Effector memory CD4-positive, alpha-beta T cell (primary cell): ENCODE measurements at places on chromosomes 12 and 14.

GRCh38 chr12:52029685-52030084 lies 21.6 kb upstream of the NR4A1 start:
- DNase-seq = no peak
- no peak overlapping the region for H3K4me3 ChIP-seq
- H3K36me3 ChIP-seq = no peaks in the 10 kb centered on the region

DNA sequence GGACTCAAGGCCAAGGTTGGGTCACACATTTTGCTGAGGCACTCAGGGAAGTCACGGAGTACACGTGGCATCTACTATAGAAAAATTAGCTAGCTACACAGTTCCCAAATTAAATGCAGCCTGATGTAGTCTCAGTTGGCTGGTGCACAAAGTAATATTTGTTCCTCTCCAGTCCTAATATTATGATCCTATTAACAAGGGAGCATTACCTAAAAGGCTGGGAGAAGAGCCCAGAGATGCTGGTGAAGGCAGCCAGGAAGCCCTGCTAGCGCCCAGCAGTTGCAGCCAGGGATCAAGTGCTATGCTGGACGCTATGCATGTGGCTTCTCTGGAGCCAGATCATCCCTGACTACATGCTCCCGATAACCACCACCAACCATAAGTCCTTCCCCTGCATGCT lies 88.0 kb upstream of the GSC start:
- H3K27me3 ChIP-seq = no peaks in the 10 kb centered on the region
- H3K36me3 ChIP-seq = no peaks in the 10 kb centered on the region
- no peak for DNase-seq

DNA sequence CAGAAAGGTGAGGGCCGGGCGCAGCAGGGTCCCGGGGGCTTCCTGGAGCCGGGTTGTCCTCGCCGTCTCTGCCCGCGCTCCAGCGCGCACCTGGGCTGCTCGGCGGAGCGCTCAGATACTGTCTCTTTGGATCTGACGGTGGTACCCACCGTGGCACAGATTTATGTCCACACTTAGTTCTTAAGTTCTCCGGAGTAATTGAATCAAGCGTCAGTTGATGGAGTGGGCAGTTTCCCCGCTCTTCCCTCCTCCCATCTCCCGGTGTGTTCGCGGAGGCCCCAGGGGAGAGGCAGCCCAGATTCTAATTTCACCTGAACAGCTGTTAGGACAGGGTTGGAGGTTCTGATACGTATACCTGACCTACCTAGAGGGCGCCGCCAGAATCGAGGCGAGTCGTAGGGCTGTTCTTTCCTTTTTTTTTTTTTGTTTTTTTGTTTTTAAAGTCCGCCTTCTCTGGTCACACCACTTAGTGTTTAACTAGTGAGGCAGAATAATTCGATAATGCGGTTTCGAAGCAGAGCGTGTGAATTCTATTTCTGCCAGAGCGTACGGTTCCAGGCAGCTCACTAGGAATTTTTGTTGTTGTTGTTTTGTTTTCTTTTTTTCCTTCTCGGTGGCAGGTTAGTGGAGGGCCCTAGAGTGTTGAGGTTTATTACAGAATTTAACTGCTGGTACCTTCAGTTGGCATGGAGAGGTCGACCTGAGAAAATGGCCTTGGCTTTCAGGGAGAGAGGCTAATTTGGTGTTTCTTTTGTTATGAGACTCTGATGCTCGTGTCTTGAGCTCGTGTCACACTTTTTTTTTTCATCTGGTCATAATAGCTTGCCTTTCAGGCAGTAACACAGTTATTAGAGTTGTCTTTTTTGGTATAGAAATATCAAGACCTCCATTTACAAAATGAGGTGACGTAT lies 22.3 kb upstream of the GNS start:
- H3K27me3 ChIP-seq = peaks cover 26% of the 10 kb centered on the region
- peaks cover 14% of the 10 kb centered on the region for H3K4me1 ChIP-seq
- H3K4me3 ChIP-seq = peak overlapping the region; percentile 42
- DNase-seq = no peak
- H3K36me3 ChIP-seq = no peaks in the 10 kb centered on the region

- H3K27me3 ChIP-seq = no peaks in the 10 kb centered on the region
- H3K4me3 ChIP-seq = no peak overlapping the region
- no peak for DNase-seq
- H3K36me3 ChIP-seq = peaks cover 46% of the 10 kb centered on the region
- no peak overlapping the region for H3K27ac ChIP-seq
- H3K4me1 ChIP-seq = no peaks in the 10 kb centered on the region
Observed at GRCh38 chr12:103986829-103987228, 21.2 kb downstream of the TDG start.

DNA sequence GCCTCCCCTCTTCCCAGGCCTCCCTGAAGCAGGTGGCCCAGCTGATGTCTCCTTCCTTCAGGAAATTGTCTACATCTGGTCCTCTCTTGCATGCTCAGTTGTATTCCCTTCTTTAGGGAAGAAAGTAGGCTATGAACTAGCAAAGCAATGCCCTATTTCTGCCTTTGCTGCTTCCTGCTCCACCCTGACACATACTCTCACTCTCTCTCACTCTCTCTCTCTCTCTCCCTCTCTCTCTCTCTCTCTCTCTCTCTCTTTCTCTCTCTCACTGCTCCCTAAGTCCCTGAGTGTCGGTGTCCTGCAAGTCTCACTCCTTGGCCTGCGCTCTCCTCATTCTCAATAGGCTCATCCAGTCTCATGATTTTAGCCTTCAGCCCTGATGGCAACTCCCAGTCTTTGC lies 19.4 kb upstream of the PARP11 start:
- no peak overlapping the region for H3K4me3 ChIP-seq
- no peak for DNase-seq
- no peak overlapping the region for H3K27ac ChIP-seq
- no peaks in the 10 kb centered on the region for H3K27me3 ChIP-seq
- H3K36me3 ChIP-seq = no peaks in the 10 kb centered on the region
- H3K4me1 ChIP-seq = peaks cover 60% of the 10 kb centered on the region
